ENCODE measurements at places on chromosomes 3 and 15.

DNA sequence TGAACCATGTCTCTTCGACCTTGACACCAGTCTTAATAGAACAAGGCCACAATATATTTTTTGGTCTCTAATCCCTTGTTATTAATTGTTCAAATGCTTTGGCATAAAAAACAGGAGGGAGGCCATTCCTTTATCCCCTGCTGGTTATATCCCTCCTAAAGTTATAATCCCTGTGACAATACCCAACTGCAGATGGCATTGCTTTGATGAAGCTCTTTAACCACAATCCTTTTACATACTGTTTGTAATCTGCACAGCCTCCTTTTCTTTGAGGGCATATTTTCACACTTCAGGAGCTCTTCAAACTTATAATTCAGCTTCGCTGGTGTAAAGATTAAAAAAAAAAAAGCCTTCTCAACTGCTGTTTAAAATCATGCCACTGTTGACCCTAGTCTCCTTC is 919.0 kb downstream of the EPHA3 start:
- no peak for DNase-seq

- DNase-seq, result no peak
These were observed 301.4 kb downstream of the OCA2 start for GRCh38 chr15:27797765-27798164.

DNA sequence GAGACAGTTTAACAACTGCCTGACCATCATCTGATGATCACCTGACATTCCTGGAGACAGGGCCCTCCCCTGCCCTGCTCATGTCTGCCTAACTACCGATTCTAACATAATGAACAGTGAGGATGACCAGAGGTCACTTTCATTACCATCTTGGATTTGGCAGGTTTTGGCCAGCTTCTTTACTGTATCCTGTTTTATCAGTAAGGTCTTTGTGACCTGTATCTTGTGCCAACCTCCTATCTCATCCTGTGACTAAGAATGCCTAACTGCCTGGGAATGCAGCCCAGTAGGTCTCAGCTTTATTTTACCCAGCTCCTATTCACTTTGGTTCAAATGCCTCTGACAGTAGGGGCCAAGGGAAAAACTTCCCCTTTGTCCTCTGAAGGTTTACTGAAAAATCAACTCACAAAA is 40.2 kb downstream of the METTL6 start:
- no peak for DNase-seq

DNA sequence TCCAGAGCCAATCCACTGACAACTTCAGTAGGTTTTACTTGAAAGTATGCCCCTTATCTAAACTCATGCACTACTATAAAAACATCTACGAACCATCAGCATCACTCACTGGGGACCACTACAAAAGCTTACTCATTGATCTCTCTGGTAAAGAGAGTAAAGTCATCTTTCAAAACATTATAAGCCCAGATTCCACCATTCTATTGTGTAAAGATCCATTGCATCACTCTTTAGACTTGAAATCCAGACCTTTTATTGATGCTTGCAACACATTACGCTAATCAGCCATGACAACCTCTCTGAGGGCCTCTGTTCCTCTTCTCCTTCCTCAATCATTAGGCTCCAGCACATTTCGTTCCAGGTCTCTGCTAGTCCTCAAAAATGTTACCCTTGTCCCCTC is 248.9 kb upstream of the WNT5A start:
- no peak for DNase-seq

DNA sequence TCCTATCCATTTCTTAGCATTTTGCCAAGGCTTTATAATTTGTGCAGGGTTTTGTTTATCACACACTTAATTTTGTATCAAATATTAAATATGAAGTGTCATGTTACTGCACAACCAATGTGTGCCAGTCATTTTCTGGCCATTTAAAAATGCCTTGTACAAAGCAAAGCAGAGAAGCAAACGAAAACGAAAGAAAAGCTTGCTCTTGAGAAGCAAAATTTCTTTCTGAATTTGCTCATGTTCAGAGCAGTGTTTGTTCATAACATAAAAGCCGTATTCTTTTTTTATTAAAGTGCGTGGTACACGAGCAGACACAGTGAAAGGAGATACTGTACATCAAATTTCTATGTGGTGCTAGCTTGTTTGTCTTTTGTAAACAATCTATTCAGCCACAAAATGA is 792.6 kb downstream of the NAALADL2 start:
- DNase-seq, result no peak

GRCh38 chr15:67828278-67828968 is 3.1 kb downstream of the SKOR1 start:
- no peak for DNase-seq

DNA sequence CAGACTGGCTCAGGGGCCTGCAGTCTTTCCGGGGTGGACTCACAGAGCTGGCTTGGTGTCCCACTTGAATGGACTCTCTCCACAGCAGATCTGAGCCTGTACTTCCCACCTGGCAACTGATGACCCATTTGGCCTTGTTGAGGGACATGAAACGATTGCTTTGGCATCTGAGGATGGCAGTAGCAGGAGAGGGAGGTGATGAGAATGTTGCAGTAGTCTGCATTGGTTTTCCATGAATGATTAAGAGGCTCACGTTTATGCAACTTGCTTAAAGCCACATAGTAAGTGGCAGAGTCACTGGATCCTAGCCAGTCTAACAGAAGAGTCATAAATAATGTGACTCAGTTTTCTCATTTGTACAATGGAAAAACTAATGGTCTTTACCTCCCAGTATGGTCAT is 21.9 kb downstream of the IL20RB start:
- DNase-seq, result no peak

DNA sequence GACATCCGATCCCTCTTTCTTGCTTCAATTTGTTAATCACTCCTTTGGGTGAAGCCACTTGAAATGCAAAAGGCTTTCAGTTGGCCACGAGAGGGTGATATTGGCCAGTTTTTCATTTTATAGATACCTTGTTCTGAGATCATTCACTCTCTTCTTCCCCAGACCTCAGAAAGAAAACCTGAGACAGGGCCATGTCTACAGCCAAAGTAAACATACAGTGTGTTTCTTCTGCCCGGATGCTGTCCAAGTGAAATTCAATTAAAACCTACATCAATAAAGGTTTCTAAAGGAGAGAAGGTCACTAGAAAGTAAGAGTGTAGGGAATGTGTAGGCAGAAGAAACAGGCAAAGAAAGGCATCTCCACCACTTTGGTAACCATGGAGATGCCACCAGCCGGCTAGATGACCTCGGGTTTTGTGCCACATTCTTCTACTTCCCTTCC is 39.5 kb upstream of the FMN1 start:
- no peak for DNase-seq

Data from stimulated activated CD4-positive, alpha-beta T cell treated with anti-CD3 and anti-CD28 coated beads, Interleukin-15, amount 100 ng/mL, for 1 hour (primary cell).